Foreskin keratinocyte (primary cell): ENCODE measurements at places on chromosomes 4 and X. TPM values are rescaled to one million over a fixed set of nuclear protein-coding genes. Genes with fewer than 3 reads are reported as not detected.

CFAP47 gene
- total RNA-seq: not detected in 2 replicates

NXF2B gene
- not detected in 2 replicates for total RNA-seq

TMSB15A gene
- 0.20 and 0.25 TPM in 2 replicates for total RNA-seq

TBC1D8B gene
- total RNA-seq: 5.6 and 8.1 TPM in 2 replicates

SLC39A8 gene
- 6.5 and 10.2 TPM in 2 replicates for total RNA-seq

SPIN3 gene
- total RNA-seq: 2.2 and 2.8 TPM in 2 replicates

ADGRG4 gene
- total RNA-seq: not detected in 2 replicates

GABRE gene
- 8.3 and 9.8 TPM in 2 replicates for total RNA-seq

AMER1 gene
- total RNA-seq: 2.4 and 3.0 TPM in 2 replicates

ITIH6 gene
- total RNA-seq: not detected in 2 replicates

ARHGAP4 gene
- total RNA-seq: 1.4 and 2.8 TPM in 2 replicates

KLB gene
- 0.03 TPM in 1 of 2 replicates, not detected in the other for total RNA-seq

SSX3 gene
- not detected in 2 replicates for total RNA-seq

PLS3 gene
- 292 and 305 TPM in 2 replicates for total RNA-seq

SNX12 gene
- total RNA-seq: 58.6 and 60.4 TPM in 2 replicates

CDKL2 gene
- 1.3 and 1.7 TPM in 2 replicates for total RNA-seq

PRSS48 gene
- total RNA-seq: not detected in 2 replicates

IRS4 gene
- not detected in 2 replicates for total RNA-seq

PAGE5 gene
- not detected in 2 replicates for total RNA-seq

TMPRSS11D gene
- total RNA-seq: 0.17 and 0.99 TPM in 2 replicates

CENPE gene
- total RNA-seq: 23.6 and 31.1 TPM in 2 replicates

CTSO gene
- total RNA-seq: 1.6 and 2.2 TPM in 2 replicates
